ENCODE measurements at places on chromosomes 6 and 20.

DNA sequence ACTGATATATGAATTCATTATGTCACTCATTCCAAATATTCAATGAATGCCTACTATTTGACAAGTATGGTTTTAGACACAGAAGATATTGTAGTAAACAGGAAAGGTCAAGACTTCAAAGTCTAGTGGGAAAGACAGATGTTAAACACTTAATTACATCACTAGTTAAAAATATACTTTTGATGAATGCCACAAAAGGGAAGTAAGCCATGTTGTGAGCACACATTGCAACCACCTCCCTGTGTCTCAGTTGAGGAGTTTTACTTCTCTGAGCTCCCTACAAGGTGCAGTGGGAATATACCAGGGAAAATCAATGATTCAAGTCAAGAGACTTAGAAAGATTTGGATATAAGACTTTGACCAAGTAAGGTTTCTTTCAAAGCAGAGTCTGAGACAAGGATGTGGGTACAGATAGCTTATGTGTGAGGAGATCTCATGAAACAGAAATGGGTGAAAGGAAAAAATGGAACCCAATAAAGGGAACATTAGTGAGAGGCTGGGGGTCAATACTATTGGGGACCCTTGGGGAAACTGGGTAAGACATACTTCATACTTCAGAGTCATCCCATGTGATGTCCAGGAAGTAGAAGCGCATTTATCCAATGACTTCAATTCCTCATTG, 503.7 kb downstream of the KIF16B start:
- DNase-seq, result peak; percentile 25

DNA sequence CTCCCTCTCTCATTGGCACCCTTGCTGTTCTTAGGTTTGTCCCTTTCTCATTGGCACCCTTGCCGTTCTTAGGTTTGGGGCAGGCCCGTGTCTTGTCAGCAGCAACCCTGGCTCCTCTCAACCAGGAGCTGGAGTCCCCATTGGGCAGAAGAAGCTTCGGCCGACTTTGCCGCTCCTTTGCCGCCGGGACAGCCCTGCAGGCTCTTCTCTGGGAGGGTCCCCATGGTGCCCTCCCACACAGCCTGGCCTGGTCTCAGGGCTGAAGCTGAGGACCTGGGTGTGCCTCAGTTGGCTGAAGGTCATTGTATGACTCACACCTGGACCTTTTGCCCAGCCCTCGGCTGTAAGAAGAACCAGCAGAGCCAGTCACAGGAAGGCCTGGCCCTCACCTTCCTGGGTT, 59.6 kb downstream of the PPP1R14C start:
- DNase-seq, result no peak

GRCh38 chr6:87702589-87702945, 534 bp upstream of the AKIRIN2 start:
- peak; percentile 58 for DNase-seq

DNA sequence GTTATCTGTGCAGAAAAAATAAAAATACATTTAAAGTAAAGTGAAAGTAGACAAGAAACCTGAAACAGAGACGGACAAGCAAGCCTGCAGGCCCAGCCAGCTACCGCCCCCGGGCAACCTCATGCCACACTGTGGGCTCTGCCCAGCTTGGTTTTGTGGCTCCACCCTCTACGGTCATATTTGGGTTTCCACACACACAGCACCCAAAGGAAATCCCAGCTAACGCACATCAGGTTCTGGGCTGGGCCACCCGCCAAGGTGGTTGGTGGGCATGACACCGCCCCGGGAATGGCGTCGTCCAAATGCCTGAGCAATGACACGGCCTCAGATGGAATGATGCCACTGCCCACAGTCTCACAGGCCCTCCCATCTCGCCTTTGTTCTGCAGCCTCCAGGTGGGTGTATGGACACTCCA, 22.9 kb downstream of the FAM110A start:
- DNase-seq, result no peak

DNA sequence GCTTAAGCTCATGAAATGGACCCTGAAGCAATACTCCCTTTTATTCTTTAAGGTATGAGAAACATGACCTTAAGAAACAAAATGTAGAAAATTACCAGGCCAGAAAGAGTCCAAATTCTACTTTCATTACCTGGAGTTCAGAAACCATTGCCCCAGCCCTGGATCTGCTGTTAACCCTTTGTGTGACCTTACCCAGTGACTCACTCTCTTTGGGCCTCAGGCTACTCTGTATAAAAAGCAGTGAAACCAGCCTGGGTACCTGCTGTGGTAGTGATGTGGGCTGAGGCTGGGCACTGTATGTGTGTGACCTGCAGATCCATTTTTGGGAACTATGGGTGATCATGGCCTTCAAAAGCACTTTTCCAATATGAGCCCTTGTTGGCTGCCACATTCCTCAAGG, 47.2 kb downstream of the SLC9A8 start:
- no peak for DNase-seq

GRCh38 chr20:34403908-34404307, 40.8 kb downstream of the ITCH start:
- DNase-seq, result peak; percentile 72

DNA sequence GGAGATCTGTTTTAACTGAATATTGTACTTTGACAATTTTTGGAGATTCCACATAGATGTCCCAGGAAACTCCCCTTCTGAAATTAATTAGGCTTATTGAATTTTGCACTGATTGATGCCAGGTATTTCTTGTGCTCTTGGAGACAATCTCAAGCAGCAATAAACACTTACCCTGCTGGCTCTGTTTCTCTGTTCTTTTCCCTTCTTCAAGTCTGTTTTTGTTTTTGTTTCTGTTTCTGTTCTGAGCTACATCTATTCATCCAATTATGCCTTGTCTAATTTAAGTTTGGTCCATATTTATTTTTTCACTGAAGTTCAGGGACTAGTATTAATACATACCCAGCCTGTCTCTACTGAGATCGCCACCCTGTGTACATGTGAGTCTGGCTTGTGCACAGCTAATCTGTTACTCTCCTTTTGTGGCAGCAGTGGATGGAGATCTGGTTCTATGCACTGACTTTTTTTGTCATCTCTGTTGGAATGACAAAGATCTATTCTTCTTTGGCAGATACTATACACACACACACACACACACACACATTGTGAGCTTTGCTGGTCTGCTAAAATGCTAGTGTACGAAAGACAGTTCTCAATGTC, 51.9 kb downstream of the IL22RA2 start:
- no peak for DNase-seq

DNA sequence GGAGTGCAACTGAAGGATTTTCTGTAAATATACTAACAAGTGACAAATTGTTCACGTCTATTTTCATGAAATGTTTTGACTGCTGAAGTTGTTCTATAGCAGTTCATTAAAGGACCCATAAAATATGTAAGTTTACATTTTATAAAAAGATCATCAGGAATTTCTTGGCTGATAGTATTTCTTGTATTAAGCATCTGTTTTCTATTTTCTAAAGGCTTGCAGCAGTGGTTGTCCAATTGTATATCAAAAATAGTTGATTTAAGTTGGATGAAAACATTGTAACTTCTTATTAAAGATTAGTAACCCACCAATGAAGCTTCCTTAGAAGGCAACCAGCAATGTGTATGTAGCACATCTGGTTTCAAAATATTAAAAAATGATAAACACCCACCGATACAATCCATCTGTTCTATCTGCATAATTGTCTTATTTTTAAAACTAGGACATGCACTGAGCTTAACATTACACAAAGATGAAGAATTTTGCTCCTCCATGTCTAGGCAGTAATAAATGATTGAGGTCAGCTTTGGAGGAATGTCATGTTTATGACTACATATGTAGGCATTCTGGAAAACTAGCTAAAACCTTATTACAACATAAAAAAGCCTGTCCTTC, 301.3 kb upstream of the TCF21 start:
- DNase-seq, result no peak

GRCh38 chr6:110493253-110493800, 16.9 kb upstream of the SLC22A16 start:
- no peak for DNase-seq

- DNase-seq, result peak; percentile 2
Measured at GRCh38 chr20:23043376-23043775, 6.1 kb downstream of the THBD start.

- DNase-seq, result no peak
Measured at GRCh38 chr6:35620706-35621105, 68.0 kb downstream of the FKBP5 start.

DNA sequence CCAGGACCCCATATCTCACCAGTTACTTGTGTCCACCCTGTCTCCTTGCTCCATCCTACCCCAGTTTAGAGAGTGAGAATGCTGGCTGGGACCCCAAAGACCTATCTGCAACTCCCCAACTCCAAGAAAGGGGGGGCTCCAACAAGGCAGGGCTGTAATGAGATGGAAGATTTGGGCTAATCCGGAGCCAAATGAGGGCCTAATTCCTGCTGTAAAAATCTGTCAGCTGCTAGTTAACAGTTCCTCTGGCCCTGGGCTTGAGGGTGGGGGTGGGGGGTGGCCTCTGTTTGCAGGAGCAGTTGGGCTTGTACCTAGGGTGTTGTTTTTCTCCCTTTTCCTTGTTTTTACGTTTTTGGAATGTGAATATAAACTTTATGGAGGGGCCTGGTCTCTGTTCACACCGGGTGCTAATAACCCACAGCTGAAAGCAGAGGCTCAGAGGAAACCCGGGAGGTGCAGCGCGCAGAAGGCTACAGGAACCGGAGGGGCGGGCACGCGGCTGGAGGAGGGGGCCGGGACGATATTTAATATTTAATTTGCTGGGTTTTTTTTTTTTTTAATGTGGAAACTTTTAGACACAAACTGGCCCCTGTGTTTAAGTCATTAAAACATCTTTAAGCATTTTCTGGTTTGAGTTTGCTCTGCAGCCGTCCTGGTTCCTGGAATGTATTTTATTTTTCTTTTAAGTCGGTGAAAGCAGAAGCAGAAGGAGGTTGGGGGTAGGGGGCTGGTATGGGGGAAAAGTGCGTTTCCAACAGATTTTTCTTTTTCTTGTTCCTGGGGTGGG, 70.7 kb downstream of the NCR2 start:
- DNase-seq, result no peak

- no peak for DNase-seq
Measured at GRCh38 chr20:32319100-32319499, 39.0 kb upstream of the ASXL1 start.

DNA sequence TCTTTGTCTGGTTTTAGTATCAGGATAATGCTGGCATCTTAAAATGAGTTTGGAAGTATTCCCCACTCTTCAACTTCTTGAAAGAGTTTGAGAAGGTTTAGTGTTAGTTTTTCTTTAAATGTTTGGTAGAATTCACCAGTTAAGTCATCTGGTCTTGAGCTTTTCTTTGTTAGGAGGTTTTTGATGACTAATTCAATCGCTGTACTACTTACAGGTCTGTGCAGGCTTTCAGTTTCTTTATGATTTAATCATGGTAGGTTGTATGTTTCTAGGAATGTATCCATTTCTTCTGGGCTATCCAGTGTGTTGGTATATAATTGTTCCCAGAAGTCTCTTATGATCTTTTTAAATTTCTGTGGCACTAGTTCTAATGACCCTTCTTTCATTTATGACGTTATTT, 215.5 kb downstream of the LRFN2 start:
- no peak for DNase-seq

DNA sequence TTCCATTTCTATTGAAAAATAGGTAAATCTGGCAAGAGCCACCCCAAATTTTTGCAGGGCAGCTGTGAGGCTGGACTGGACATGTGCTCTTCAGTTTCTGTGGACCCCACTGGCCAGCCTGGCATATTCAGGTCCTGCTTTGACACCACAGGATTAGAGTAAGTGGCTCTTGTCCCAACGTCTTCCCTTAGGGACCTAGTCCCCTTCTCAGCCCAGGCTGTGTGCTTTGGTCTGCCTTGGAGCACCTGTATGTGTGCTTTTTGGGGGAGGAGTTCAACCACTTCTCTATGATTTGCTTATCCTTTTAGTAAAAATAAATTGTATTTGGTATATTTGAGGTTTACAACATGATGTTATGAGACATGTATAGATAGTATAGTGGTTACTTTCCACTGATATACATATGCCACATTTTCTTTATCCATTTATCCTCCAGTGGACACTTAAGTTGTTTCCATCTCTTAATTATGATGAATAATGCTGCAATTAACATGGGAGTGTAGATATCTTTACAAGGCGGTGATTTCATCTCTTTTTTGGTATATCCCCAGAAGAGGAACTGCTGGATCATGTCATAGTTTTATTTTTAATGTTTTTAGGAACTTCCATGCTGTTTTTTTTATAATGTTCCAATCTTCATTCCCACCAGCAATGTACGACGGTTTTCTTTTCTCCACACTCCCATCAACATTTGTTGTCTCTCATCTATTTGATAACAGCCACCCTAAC, 167.8 kb upstream of the UST start:
- DNase-seq, result no peak

DNA sequence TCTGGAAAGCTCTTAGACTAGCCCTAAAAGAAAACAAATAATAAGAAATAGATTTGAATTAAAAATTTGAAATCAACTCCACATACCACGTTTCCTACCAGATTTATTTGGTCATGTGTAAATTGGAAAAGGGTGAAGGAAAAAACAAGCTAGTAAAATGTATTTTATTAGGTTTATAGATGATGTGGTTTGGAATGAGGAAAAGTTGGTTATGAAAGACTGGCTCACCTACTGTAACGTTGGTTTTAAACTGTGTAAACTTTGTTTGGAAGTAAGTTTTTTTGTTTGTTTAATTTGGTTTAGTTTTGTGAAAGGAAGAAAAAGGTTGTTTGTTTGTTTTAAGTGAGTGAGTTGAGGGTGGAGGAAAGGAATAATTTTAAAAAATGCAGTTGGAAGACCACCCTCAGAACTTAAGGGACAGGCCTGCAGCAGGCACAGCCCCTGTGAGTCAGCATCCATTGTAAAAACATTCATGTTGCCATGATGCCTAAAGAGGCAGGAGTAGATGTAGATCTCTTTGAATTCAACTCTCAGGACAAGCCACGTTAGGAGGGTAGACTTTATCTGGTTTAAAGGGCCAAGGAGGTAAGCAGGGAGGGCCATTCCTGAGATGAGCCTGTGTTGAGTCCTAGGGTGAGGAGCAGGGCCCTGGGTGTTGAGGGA, 93.7 kb upstream of the SCGN start:
- no peak for DNase-seq

DNA sequence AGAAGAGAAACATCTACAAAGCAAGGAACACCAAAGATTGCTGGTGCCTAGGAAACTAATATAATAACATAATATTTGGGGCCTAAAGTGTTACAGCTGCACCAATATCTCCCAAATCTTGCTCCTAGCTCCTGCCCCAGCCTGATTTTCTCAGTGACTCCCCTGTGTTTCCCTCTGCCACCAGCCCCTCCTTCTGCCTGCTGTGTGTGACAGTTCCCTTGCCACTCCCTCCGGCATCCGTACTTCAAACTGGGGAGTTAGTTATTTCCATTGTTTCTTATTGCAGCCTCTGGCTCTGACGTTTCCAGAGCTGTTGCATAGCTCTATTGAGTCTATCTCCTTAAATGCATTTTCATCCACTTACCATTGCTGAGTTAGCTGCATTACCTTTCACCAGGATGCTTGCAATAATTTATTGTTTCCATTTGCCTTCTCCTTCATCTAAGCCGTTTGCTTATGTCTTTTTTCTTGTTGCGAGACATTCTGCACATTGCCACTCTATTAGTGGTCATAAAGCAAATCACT, 43.1 kb downstream of the ESR1 start:
- no peak for DNase-seq
